ENCODE measurements at places on chromosomes 4 and X.

DNA sequence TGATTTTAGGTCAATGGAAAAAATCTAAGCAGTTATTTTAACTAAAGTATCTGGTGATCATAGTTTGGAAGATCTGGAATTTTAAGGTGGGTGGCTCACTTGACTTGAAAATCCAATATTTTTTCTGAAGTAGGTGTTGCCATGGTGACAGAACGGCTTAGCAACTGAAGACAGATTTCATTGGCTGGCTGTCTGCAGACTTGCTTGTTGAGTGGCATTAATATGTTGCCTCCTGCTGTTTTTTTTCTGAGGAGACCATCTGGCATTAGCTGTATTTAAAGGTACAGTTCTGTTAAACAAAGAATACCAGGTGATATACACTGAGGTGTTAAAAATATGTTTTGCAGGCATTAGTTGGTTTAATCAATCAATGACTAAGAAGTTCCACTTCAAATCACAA, 19.8 kb downstream of the CPE start:
- peak; percentile 91 for DNase-seq

DNA sequence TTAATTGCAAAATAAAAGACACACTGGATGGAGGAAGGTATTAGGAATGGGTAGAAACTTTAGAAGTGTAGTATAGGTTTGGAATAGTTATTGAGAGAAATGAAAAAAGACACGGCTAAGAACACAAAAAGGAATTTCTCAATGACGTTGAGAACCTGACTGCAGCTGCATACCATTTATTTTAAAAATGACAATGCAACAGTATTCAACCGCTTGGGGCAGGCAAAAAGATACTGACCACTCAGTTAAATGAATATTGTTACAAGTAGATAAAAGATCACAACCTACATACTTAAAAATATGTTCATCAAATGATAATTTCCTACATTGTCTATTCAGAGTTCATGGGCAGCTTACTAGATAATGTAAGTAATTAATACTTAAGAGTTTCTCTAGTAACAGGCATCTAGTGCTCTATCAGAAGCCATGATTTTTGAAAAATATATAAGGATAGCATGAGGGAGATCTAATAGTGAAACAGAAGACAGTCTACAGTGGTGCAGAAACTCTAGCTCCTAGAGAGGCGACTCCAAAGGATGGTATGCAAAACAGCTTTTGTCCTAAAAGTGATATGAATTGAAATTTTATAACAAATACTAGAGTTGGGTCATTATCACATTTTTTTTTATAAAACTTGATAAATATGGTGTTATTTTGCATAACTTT, 216.2 kb upstream of the VEGFC start:
- no peak for DNase-seq

DNA sequence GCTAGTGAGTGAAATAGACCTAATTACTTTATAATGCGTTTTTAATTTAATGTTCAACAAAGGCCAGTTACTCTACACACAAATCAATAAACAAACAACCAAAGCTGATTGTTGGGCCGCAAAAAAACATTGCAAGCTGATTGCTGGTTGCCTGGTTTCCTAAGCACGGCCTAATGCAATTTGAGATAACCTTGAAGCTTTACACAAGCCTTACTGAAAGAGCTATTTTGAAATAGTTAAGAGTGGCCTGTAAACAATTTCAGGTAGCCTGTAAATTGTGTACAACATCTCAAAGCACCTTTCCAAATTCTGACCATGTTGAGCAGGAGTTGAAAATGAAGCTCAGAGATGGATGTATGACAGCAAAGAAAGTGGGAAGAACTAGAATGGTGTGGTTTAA, 17.5 kb upstream of the CXorf66 start:
- no peak for DNase-seq

- DNase-seq, result no peak
These were observed 23.5 kb downstream of the OTC start for GRCh38 chrX:38375891-38376290.

DNA sequence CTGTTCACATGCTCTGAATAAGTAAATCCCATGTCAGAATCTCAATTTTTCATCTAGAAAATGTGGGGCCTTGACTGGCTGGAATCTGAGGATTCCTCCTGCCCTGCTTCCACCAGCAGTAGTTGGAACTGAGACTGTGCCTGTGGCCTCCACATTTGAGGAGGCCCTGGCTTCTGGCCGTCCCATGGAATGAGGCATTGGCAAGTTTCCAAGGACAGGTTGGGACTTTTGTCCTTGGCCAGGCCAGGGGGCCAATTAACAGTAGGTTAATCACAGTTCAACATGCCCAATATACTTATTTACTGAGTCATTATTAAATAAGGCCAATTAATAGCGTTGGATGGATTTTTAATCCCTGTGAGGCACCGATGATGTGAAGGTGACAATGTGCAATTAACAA, 50.2 kb upstream of the GABRE start:
- DNase-seq, result no peak

DNA sequence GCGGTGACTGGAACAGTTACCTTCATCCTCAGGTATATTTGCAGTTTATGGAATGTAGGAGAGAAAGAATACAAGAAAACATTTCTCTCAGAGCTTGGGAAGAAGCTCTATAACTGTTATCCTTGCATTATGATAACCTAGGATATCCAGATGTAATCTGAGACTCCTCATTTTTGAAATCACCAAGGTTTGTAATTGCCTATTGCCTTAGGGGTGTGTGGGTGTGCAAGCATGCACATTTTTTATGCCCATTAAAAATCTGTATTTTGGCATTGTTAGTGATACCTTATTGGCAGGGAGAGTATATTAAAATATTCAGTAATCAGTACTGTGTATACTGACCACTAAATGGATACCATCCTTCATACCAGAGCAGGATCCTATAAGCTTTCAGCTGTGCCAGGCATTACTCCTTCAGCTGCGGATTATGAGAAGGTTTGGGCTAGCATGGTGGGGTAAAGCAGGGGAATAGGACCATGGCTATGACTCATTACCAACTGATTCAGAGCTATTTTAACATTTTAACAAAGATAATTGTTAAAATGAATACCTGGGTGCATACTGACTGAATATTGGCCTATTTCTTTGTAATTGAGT, 8.3 kb downstream of the SEC24B start:
- no peak for DNase-seq

GRCh38 chr4:2942532-2943363, 20.5 kb downstream of the NOP14 start:
- DNase-seq, result no peak

DNA sequence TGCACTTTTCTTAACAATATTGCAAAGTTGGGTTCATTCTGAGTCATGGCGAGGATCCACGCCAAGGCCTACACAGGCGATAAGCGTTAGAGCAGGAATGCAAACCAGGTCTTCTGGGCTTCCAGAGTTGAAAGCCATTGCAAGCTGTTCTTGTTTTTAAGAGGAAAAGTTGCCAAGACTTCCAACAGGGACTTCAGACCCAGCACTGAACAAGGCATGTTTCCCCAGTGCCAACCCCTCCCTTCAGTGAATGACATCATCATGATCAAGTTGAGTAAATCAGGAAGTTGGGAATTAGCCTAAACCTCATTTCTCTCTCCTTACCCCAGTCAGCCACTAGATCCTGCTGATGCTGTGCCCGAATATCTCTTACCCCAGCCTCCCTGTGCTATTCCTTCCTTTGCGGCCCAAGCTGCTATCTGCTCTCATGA, 355.1 kb downstream of the HS3ST1 start:
- DNase-seq, result peak; percentile 93

DNA sequence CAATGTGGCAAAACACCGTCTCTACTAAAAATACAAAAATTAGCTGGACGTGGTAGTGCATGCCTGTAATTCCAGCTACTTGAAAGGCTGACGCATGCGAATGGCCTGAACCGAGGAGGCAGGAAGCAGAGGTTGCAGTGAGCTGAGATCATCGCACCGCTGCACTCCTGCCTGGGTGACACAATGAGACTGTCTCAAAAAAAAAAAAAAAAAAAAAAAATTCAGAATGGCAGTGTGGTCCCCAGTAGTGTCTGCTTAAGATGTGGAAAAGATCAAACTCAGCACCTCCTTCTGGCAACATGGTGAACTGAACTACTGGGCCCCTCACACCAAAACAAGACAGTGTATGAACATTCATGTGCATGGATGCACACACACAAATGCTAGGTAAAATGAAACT, 32.2 kb downstream of the SMS start:
- DNase-seq, result no peak
